HepG2 (cell line): ENCODE measurements at places on chromosomes 4 and X. TPM values are rescaled to one million over a fixed set of nuclear protein-coding genes. Genes with fewer than 3 reads are reported as not detected.

DNA sequence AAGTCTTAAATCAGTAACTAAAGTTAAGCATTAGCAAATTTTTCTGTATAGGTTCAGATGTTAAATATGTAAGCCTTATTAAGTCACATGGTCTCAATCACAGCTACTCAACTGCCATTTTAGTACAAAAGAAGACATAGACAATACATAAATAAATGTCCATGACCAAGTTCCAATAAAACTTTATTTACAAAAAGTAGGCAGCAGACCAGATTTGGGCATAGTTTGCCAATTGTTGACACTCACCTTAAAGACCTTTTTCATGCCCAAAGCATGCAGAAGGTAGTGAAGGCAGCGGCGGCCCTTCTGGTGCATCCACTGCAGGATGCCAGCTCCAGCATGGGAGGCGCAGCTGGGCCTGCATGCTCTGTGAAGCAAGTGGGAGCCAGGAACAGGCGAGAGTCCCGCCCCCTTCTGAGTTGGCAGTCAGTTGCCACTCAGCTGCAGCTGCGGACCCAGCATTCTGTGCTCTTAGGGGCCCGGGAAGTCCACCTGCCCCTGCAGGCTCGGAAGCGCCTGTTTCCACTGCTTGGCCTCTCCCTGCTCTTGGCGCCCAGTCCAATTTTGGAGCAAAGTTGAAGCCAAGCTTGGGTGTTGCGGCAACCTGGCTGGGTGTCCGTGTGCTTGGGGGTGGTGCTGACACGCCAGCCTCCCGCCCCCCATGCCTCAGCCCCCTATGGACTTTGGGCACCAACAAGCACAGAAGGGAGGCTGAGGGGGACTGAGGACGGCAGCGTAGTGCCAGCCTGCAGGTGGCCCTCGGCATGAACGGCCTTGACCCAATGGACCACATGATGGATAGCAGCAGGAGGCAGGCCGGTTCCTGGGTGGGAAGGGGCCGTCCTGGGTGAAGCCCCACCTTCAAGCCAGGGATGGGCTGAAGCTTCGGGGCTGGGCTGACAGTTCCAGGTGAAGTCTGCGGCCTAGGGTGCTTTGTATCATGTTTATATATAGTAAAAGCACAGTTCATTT lies 42.4 kb upstream of the PABPC4L start:
- DNase-seq = no peak

The FAM241A gene
- 0.61 and 0.71 TPM in 2 replicates for polyA plus RNA-seq

The HAUS7 gene
- polyA plus RNA-seq = 9.1 and 10.9 TPM in 2 replicates

The RBM46 gene
- polyA plus RNA-seq = not detected in 2 replicates

The SLIT2 gene
- 0.03 and 0.13 TPM in 2 replicates for polyA plus RNA-seq

The MAGEB10 gene
- not detected in 2 replicates for polyA plus RNA-seq
